ENCODE measurements at places on chromosomes 5 and 9.

DNA sequence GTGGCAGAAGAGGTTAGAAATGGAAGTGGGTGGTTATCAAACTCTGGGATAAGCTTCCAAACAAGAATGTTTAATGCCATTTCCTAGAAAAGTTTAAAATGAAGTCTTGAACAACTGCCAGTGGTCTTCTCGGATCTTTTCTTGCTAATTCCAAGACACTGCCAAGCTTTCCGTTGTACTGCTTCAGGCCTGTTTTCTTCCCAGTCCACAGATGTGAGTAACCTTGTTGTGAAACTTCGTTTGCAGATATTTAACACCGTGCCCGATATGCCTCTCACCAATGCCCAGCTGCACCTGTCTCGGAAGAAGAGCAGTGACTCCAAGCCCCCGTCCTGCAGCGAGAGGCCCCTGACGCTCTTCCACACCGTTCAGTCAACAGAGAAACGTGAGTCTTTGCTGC is 269.8 kb downstream of the NR3C1 start:
- no peak for DNase-seq

DNA sequence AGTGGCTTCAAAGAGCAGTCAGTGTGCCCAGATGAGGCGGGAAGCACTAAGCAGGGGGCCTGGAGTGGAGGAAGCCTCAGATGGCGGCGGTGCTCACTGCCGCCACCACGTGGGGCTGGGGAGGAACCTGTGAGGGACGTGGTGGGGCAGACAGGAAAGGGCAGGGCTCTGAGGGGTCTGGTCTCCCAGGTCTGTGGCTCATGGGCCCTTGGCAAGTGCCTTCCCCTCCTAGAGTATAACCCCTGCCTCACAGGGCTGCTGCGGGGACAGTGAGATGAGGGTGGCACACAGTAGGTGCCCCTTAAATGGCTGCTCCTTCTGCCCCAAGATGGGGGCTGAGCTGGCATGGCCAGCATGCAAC is 26.6 kb downstream of the NR5A1 start:
- peak; percentile 63 for DNase-seq

DNA sequence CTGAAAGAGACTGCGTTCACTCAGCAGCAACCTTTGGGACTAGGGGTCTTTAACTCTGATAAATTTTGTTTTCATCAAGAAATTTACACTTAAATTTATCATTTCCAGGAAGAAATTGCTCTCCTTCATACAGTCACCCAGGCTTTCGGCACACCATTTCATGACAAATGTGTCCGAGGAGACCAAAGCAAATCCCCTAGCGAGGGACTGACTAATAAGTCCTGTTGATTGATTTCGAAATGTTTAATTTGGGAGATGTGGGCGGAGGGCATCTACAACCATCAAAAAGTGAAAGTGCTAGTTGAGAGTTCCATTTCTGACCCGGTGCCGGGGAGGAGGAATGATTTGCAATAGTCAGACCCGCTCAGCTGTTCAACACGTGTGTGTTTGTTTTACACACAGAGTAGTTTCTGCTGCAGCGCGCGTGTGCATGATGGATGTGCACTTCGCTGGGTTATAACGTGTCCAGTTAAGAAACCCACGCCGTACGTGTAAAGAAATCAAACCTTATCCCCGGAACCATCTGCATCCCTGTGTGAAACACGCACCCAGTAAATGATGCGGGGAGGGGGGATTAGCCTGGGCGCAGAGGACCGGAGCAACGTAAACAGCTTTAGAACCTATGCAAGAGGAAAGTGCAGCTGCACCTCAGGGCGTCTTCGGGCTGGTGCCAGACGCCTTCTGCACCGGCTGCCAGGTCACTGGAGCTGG is 845 bp upstream of the NR4A3 start:
- peak; percentile 57 for DNase-seq

DNA sequence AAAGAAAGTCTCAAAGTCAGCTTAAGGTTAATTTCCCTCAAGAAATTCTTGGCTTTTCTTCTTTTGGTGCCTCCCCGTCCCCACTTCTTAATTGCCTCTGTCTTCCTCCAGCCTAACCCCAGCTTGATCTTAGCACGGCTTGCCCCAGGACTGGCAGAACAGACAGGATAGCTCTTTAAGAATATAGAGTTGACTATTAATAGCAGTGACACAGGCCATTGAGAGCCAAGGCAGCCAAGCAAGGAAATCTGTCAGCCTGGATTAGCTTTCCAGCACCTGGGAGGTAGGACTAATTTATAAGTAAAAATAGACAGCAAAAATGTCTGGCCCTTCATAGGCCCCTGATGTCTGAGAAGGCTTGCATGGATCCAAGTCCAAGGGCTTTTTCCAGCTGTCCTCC is 384.6 kb upstream of the SLC30A5 start:
- DNase-seq = no peak

DNA sequence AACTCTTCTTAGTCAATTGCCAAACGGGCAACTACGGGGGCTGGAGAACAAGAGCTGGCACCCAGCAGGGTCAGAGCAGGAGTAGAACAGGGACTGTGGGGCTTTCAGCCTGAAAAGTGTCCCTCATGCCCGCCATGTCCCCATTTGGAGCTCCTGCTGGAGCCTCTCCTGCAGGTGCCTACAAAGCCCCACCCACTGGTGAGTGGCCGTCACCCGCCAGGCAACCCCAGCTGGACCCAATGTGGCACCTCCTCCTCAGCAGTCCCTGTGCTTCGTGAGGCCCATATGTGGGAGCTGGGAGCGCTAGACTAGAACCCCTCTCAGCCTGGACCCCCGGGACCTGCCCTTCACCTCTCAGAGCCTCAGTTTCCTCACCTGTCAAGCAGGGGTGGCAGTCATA is 40.9 kb downstream of the VAV2 start:
- DNase-seq = no peak

DNA sequence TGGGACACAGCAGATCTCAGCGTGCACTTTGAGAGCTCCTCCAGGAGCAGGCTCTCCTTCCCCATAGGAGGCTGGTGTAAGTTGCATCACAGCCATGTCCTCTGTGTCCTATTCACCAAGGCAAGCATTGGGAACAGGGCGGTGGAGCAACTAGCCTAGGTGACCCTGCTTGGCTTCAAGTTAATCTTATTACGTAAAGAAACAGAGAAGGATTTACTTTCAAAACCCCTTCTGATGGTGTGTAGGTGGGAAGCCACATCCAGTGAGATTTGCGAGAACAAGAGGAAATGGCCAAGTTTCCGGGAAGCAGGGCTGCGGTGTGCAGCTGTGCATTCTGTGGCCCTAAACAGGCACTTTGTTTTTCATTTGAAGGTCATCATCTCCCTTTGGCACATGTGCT is 80.2 kb downstream of the TRIO start:
- DNase-seq = no peak

DNA sequence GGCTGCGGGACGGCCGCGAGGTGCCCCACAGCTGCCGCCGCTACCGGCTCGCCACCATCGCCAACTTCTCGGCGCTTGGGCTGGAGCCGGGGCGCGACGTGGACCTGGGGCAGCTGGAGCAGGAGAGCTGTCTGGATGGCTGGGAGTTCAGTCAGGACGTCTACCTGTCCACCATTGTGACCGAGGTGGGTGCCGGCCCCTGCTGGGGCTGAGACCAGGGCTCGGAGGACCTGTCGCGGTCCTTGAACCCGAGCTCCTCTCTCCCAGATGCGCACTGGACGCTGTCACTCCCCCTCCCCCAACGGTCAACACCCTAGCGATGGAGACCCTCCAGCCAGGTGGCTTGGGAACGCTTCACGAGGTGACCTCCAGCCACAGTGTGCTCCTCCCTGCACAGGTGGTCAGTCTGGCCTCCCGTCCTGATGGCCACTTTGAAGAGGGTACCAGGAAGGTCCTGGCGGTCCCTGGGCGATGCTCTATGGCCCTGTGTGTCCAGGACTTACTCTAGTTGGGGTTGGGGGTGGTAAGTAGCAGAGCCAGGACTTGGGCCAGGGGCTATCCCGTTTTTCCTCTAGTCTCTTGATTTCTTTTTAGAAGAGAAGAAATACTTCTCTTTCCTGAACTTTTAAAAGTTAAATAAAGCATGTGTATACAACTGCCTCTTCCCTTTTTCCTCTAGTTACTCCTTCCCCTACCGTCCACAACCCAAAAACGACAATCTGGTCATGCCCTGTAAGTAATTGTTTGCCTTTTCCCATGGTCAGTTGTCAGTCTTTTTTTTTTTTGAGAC is 866 bp downstream of the SLC22A5 start:
- no peak for DNase-seq

GRCh38 chr5:131389096-131389868 is 125.4 kb downstream of the CDC42SE2 start:
- no peak for DNase-seq

DNA sequence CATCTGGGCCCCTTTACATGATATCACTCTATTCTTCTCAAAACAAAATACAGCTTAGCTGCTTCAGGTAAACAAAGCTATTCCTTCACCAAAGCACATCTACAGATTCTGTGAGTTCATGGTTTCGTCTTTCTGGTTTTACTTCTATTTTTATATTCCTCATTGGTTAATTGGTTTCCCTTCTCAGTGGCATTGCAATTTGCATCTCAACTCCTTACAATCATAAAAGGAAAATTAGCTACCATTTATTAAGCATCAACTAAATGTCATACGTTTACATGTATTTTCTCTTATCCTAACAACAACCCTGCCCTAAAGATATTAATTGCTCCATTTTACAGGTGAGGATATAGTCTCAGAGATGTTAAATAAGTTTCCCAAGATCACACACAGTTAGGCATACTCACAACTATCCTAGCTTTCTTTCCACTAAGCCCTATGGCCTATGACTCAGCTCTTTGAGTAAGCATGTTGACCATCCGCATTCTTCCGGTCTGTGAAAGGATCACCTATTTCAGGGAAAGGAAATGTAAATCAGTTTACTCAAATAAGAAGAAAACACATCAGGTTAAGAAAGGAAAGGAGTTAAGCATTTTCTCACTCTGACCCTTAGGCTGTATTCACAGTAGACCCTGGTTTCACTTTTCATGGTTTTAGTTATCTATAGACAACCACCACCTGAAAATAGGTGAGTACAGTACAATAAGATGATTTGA is 146.1 kb downstream of the CAAP1 start:
- no peak for DNase-seq

GRCh38 chr5:2187687-2188086 is 305.0 kb upstream of the IRX4 start:
- DNase-seq = no peak

GRCh38 chr5:139856714-139857113 is 61.1 kb downstream of the PSD2 start:
- peak; percentile 48 for DNase-seq

- no peak for DNase-seq
Observed at GRCh38 chr9:38035873-38036272, 33.2 kb downstream of the SHB start.

- peak; percentile 71 for DNase-seq
Observed at GRCh38 chr5:170791325-170791954, 7.9 kb downstream of the GABRP start.
